ENCODE measurements at places on chromosomes 5 and 9.

- DNase-seq = no peak
- no peak overlapping the region for H3K27ac ChIP-seq
- peaks cover 29% of the 10 kb centered on the region for H3K27me3 ChIP-seq
- peaks cover 27% of the 10 kb centered on the region for H3K4me1 ChIP-seq
Measured at GRCh38 chr5:55177078-55177477, 4.1 kb upstream of the CDC20B start.

- no peak overlapping the region for H3K27ac ChIP-seq
- no peak overlapping the region for H3K4me3 ChIP-seq
- no peak for DNase-seq
- peaks cover 13% of the 10 kb centered on the region for H3K27me3 ChIP-seq
Measured at GRCh38 chr5:175246889-175247520, 197.0 kb downstream of the DRD1 start.

GRCh38 chr9:96391021-96391765, 7.7 kb upstream of the SLC35D2 start:
- H3K4me3 ChIP-seq = no peak overlapping the region
- no peaks in the 10 kb centered on the region for H3K27me3 ChIP-seq
- H3K27ac ChIP-seq = no peak overlapping the region

DNA sequence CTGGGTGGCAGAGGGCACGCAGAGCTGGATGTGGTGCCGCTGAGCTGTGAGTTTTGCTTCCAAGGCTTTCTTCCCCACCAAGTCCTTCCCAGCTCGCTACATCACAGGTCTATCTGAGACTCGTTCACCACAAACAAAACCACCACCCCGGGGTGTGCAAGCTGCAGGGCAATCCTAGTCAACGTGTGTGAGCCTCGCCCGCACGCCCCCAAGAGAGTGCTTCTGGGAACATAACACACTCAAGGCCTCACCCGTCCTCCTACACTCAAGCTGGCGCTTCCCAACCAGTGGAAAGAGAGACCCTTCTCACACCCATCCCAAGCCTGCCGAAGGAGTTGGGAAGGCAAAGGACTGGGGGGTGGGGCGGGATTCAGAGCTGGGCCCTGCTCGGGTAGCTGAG, 10.6 kb downstream of the SNAPC4 start:
- no peak overlapping the region for H3K4me3 ChIP-seq
- peaks cover 50% of the 10 kb centered on the region for H3K36me3 ChIP-seq
- peaks cover 13% of the 10 kb centered on the region for H3K4me1 ChIP-seq
- H3K27me3 ChIP-seq = peaks cover 3% of the 10 kb centered on the region

GRCh38 chr9:77946969-77947620, 84.5 kb downstream of the GNAQ start:
- no peak overlapping the region for H3K4me3 ChIP-seq
- no peak for DNase-seq
- H3K4me1 ChIP-seq = peaks cover 27% of the 10 kb centered on the region
- no peaks in the 10 kb centered on the region for H3K36me3 ChIP-seq
- H3K27ac ChIP-seq = no peak overlapping the region

- H3K36me3 ChIP-seq = no peaks in the 10 kb centered on the region
- H3K4me1 ChIP-seq = no peaks in the 10 kb centered on the region
- H3K4me3 ChIP-seq = no peak overlapping the region
- H3K27ac ChIP-seq = no peak overlapping the region
- no peak for DNase-seq
- H3K27me3 ChIP-seq = peaks cover 2% of the 10 kb centered on the region
Measured at GRCh38 chr5:34534523-34535103, 121.5 kb upstream of the RAI14 start.

DNA sequence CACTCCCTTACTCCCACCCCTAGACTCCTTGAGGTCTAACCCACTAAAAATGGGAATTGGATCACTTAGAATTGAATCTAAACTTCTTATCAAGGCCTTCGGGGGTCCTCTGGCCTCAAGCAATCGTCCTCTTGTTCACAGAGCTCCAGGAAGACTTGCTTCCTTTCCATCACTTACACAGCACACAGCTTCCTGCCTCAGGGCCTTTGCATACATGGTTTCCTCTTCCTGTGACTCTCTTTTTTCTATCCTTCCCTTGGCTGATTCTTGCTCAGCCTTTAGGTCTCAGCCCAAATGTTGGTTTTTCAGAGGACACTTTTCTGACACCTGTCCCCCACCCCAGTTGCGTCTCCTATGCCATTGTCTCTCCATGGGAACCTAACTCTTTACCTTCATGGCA, 50.0 kb upstream of the ALDH1B1 start:
- H3K4me3 ChIP-seq = no peak overlapping the region
- peaks cover 16% of the 10 kb centered on the region for H3K4me1 ChIP-seq
- no peak overlapping the region for H3K27ac ChIP-seq
- DNase-seq = no peak
- peaks cover 2% of the 10 kb centered on the region for H3K27me3 ChIP-seq
- H3K36me3 ChIP-seq = no peaks in the 10 kb centered on the region

DNA sequence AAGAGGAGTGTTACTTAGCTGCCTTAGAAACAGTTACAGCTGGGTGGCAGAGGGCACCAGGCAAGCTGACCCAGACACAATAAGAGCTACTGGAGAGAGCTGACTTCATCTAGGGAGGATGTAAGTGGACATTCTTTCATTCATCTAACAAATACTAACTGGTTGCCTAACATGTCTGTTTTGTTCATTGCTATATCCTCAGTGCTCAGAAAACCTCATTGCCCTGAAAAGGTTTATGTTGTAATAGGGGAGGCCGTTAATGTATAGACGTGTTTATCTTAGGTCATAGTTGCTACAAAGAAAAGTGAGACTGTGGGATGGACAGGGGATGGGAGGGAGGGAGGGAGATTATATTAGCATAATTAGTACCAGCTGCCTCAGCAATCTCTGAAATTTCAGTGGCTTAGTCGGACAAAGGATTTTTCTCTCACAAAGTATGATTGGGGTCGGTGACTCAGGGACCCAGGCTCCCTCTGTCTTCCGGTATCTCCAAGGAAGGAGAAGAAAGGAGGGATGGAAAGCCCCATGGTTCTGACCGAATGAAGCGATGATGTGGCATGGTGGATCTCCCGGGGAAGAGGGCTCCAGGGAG, 2.6 kb upstream of the SNX18 start:
- H3K4me1 ChIP-seq = peaks cover 6% of the 10 kb centered on the region
- H3K36me3 ChIP-seq = peaks cover 3% of the 10 kb centered on the region
- H3K27me3 ChIP-seq = peaks cover 4% of the 10 kb centered on the region
- DNase-seq = no peak
- no peak overlapping the region for H3K27ac ChIP-seq
- no peak overlapping the region for H3K4me3 ChIP-seq

DNA sequence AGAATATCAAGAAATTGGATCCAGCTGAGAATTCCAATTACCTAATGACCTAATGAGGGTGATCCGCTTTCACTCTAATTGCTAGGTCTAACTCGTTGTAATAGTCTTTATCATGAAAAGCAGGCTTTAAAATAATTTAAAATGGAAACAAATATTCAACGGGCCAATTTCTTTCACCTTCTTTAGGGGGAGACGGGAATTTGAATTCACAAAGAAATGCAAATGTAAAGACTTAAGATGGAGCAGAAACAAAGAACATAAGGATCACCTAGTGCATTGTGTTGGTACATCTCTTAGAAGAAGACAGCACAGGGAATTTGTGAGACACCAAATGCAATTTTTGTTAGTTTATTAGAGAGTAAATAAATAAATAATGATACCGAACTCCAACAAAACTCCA, 1.5 kb upstream of the KCNN2 start:
- no peaks in the 10 kb centered on the region for H3K4me1 ChIP-seq

DNA sequence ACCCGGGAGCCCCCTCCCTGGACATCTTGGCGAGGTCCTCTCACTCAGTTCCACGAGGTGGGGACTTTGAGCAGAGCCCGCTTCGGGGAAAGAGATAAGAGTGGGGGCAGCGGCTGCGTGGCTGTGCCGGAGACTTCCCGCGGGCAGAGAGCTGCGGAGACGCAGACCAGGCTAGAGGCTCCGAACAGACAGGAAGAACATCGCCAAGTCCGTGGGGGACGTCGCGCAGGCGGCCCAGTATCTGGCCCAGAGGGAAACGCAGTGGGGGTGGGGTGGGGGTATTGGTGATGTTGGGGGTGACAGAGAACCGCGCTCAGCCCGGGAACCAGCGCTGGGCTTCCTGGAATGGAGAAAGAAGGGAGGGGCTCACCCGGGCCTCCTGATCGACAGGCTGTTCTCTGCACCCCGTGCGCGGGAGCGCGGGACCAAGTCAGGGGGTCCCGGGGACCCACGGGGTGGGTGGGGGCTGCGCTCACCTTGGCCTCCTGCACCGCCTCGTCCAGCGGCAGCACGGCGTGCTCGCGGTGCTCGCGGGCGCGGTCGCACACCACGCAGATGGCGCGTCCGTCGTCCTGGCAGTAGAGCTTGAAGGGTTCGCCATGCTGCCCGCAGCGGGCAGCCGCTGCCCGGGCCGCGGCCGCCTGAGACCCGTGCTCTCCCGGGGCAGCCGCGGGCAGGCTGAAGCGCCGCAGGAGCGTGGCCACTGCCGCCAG, 727 bp downstream of the TRIM7 start:
- no peak overlapping the region for H3K27ac ChIP-seq
- H3K4me1 ChIP-seq = peaks cover 32% of the 10 kb centered on the region
- peaks cover 35% of the 10 kb centered on the region for H3K27me3 ChIP-seq
- no peaks in the 10 kb centered on the region for H3K36me3 ChIP-seq

GRCh38 chr5:141743866-141744272, 61.8 kb upstream of the ARAP3 start:
- DNase-seq = no peak
- H3K4me1 ChIP-seq = no peaks in the 10 kb centered on the region
- no peaks in the 10 kb centered on the region for H3K36me3 ChIP-seq
- H3K27me3 ChIP-seq = peaks cover 4% of the 10 kb centered on the region
- no peak overlapping the region for H3K4me3 ChIP-seq

DNA sequence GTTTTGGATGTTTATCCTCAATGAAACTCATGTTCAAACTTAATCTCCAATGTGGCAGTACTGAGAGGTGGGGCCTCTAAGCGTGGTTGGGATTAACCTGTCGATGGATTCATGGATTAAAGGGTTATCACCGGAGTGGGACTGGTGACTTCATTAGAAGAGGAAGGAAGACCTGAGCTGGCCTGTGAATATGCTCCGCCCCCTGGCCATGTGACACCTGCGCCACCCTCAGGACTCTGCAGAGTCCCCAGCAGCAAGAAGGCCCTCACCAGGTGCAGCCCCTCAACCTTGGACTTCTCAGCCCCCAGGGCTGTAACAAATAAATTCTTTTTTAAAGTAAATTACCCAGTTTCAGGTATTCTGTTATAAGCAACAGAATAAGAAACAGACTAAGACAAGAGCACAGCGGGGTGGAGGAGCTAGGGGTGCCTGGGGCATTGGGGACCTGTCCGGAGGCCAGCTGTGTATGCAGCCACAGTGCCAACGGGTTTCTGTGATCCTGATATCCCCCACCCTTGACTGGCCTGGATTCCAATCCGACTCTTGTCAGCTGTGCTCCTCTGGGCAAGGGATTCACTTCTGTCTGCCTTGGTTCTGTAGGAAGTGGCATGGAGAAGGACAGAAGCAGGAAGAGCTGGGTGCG, 3.2 kb upstream of the MAPK9 start:
- H3K27ac ChIP-seq = no peak overlapping the region
- no peaks in the 10 kb centered on the region for H3K36me3 ChIP-seq
- peaks cover 19% of the 10 kb centered on the region for H3K27me3 ChIP-seq
- DNase-seq = no peak
- no peak overlapping the region for H3K4me3 ChIP-seq

GRCh38 chr5:84381502-84382362, 2.9 kb downstream of the EDIL3 start:
- peaks cover 11% of the 10 kb centered on the region for H3K27me3 ChIP-seq
- no peak overlapping the region for H3K27ac ChIP-seq
- H3K36me3 ChIP-seq = peaks cover 6% of the 10 kb centered on the region
- H3K4me1 ChIP-seq = no peaks in the 10 kb centered on the region
- no peak overlapping the region for H3K4me3 ChIP-seq
